Astrocyte of the hippocampus (primary cell): ENCODE measurements at places on chromosomes 16 and 17.
A peak's percentile ranks its signal among the peaks of the same experiment; 100 is the strongest.

DNA sequence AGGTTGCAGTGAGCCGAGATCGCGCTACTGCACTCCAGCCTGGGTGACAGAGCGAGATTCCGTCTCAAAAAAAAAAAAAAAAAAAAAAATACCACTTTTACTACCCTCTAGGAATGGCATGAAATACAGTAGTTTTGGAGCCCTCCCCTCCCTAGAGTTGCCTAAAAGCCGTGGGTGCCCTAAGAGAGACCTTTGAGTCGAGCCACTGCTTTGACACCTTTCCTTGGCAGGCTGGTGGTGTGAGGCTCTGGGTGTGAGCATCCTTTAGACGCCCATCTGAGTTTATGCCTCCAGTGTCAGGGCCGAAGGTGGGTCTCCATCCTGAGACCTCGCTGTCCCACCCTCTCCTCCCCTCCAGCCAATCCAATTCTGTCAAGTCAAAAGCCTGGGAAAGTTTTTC, 46.2 kb downstream of the RAP1GAP2 start:
- no peak for DNase-seq

GRCh38 chr16:4273858-4274311, 1.1 kb upstream of the TFAP4 start:
- peak; percentile 62 for DNase-seq

- DNase-seq = no peak
Observed at GRCh38 chr16:71492786-71493185, 3.7 kb upstream of the ZNF19 start.

DNA sequence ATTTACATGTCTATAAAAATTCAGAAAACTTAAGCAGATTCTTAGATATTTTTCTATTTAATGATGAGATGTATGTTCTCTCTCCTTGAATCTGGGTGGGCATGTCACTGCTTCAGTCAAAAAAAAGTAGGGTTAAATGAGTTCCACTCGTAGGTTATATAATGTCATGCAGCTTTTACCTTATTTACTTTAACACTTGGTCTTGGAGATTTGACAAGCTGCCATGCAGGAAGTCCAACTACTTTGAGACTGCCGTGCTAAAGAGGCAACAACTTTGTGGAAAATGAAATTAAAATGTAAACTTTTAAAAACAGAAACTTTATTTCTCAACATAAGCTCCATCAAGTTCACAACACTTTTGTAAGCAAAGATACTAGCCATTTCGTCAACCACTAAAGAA, 1336.0 kb upstream of the CDH8 start:
- no peak for DNase-seq

DNA sequence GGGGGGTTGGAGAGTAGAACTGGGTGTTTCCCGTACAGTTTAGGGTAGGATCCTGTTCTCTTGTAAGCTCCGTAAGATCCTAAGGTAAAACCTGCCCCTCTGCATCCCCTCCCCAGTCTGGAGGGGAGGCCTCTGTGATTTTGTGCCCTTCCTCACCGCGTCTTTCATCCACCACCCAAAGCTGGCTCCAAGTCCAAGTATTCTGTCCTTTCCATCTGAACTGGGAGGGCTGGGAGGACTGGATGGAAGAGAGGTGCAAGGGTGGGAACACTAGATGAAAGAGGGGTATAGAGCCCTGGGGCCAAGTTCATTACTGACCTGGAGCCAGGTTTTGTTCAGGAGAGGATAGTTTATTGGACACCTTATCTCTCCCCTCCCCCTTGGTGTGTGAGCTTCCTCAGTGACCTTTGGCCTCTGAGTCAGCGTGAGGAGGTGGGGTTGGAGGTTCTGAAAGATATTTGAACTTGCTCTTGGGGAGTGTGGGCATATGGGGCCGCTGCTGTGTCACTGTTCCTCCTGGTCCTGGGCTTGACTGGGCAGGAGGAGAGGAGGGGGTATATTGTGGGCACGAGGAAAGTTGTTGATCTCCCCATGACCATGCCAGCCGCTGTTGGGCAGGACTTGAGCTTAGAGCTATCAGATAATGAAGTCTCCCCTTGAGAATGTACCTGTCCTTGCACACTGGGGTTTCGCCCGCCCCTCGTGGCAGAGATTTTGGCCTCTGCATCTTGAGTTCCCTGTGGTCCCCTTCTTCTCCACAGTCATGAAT, 1.6 kb downstream of the LASP1 start:
- DNase-seq = peak; percentile 69

- peak; percentile 31 for DNase-seq
Observed at GRCh38 chr16:19980632-19981265, 92.9 kb downstream of the GPR139 start.

GRCh38 chr17:31475378-31476162, 84.1 kb downstream of the RAB11FIP4 start:
- DNase-seq = no peak

GRCh38 chr17:60695960-60696359, 18.3 kb downstream of the BCAS3 start:
- DNase-seq = no peak

DNA sequence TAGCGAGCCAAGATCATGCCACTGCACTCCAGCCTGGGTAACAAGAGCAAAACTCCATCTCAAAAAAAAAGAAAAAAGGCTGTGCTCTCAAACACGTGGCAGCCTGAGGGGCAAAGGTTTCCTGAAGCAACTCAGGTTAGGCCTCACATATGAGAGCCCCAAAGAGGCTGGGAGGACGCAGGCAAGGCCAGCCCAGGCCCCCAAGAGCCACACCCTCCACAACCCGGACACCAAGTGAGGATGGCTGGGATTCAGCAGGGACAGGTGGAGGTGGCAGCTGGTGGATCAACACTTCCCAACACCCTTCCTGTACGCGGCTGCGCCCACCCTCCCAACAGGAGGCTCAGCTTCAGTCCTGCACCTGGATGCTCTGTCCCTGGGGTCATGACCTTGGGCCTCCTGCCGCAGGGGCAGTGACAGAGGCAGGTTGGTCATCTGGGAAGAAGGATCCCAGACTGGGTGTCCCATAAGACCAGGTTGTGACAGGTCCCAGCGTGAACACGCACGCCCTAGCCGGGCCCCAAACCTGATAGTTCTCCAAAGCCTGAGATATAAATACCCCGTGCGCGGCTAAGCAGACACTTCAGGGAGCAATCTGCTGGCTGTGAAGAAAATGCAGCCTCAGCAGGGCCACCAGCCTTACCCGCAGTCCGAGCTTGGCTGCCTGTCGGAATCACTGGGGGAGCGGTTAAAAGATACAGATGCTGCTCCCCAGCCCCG, 78.1 kb downstream of the TIMM22 start:
- DNase-seq = no peak

GRCh38 chr17:15321556-15322251, 19.7 kb downstream of the TEKT3 start:
- peak; percentile 28 for DNase-seq

DNA sequence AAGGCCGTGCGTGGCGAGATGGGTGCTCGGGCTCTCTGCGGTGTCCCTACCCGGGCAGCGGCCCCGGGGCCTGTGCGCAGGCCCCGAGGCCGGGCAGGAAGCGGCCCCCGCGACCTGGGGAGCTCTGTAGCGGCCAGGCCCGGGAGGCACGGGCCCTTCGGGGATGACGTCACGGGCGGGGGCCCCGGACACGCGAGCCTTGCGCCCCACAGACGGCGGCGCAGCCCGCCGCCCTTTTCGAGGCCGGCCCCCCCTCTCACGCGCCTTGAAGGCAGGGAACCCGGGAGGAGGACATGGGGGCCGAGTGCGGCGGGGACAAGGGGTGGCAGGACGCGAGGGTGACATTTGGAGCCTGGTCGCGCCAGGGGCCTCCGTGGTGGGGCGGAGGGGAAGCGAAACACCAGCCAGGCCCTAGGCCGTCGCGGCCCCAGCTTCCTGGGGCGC, 1.1 kb downstream of the RAI1 start:
- peak; percentile 63 for DNase-seq

- peak; percentile 73 for DNase-seq
Observed at GRCh38 chr17:66508896-66509844, 206.8 kb downstream of the PRKCA start.

DNA sequence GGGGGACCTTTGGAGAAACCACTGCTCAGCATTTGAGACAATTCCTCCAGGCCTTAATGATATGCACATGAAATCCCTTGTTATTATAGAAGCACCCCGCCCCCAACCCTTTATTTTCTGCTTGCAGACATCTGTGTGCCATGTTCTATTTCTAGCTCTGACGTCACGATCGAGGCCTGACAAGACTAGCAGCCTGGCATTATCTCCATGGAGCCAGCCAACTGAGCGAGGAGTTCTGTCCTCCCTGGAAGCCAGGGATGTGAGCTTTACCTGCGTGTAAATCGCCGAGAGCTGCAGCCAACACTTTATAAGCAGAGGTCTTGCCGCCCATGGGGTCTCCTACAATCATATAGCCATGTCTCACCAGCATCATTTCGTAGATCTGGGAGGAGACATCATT, 116.9 kb downstream of the DNAH3 start:
- no peak for DNase-seq

GRCh38 chr17:20235747-20236146, 226.6 kb downstream of the SPECC1 start:
- no peak for DNase-seq

GRCh38 chr16:86834451-86835035, 256.2 kb downstream of the FOXL1 start:
- DNase-seq = peak; percentile 79

GRCh38 chr16:12480286-12480685, 323.4 kb downstream of the CPPED1 start:
- no peak for DNase-seq

- no peak for DNase-seq
Observed at GRCh38 chr17:10304758-10305300, 68.0 kb downstream of the MYH13 start.

- DNase-seq = no peak
Observed at GRCh38 chr17:80539022-80539641, 5.5 kb upstream of the RPTOR start.

- peak; percentile 86 for DNase-seq
Observed at GRCh38 chr17:17141860-17142552, 64.1 kb downstream of the PLD6 start.

GRCh38 chr17:46154151-46154816, 38.9 kb downstream of the KANSL1 start:
- peak; percentile 41 for DNase-seq

GRCh38 chr16:54602666-54603065, 316.1 kb upstream of the IRX3 start:
- peak; percentile 11 for DNase-seq

DNA sequence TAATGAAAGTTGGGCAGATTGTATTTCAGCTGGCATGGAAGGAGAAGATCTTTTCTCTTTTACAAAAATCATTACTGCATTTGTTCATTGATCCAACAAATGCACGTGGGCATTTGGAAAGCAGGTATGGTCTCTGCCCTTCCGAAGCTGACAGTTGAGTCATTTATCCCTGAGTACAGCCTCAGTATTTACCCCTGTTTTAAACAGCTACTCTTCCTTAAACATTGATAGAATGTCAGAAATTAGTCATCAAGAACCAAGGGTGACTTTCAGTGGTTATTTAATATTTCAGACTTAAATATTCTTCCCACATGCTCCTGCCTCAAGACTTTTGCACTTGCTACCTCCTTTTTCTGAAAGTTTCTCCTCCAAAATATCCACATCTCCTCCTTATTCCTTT, 226.7 kb upstream of the HSBP1 start:
- DNase-seq = no peak

DNA sequence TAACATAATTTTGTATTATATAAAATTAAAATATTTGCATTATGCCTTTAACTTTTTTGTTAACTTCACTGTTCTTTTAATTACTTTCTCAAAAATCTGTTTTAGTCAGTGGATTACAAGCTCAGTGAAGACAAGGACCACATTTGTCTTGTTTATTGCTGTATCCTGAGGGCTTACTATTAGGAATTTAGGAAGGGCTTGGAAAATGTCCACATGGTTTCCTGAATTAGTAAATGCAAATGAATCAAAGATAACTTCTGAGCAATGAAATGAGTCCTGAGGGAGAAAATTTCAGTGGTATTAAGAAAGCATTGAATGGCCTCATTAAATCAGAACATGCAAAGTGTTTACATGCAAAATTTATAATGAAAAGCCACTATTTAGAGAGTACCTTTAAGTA, 1293.2 kb upstream of the GOT2 start:
- no peak for DNase-seq

DNA sequence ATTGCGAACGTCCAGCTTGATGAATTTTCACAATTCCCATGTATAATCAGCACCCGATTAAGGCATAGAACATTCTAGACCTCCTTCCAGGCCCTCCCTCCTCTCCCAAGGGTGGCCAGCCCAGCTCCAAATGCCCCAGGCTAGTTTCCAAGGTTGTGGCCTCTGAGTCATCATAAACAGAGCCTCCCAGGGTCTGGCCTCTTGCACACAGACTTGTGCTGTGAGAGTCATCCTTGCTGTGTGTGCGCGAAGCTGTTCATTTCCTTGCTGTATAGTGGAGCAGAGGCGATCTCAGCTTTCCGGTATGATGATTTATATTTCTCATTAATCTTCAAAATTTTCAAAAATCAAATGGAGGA, 20.5 kb upstream of the JPH3 start:
- DNase-seq = peak; percentile 96

- peak; percentile 37 for DNase-seq
Observed at GRCh38 chr17:80619535-80620235, 75.0 kb downstream of the RPTOR start.

DNA sequence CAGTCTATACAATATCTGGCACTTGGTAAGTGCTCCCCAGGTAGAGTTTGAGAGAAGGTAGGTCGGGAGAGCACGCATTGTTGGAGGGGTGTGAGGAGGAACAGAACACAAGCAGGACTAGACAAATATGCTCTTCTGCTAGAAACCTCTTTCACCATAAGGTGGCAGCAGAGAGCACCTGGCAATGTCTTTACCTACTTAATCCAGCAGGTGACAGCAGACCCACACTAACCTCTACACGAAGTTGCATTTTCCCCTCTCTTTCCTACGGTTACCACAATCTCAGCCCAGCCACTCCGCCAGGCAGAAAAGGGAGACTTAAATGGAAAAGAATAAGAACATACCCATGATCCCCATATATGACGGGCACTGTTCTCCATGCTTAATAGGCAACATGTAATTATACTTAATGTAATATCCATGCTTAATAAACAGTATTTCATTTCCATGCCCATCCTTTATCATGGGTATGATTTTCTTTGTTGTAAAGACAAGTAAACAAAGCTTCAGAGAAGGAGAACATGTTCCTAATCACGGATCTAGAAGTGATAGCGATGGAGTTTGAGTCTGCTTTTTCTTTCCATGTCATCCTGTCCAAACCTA, 55.1 kb upstream of the CCL2 start:
- peak; percentile 91 for DNase-seq

GRCh38 chr16:84496991-84497390, 7.5 kb downstream of the MEAK7 start:
- DNase-seq = no peak

DNA sequence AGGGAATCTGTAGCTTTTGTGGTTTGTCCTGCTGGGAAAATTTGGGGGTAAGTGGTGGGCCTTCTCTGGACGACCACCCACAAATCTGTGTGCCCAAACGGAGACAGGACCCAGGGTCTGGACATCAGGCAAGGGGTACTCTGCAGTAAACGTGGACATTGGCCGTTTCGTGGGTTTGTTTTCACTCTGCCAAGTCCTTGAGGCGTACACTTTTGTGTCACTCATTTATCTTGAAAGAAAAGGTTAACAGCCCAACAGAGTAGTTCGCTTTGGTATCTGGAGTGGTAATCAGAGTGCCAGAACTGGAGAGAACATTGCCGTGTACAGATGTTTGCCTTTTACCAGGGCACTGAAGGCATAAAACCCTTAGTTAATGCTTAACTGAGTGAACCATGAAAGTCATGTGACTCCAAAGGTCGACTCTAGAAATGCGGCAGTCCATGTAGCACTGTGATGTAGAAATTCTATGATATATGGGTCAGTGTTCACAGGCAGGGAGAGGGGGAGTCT, 15.4 kb downstream of the NAA60 start:
- no peak for DNase-seq
